ENCODE measurements at places on chromosomes 4 and X.

DNA sequence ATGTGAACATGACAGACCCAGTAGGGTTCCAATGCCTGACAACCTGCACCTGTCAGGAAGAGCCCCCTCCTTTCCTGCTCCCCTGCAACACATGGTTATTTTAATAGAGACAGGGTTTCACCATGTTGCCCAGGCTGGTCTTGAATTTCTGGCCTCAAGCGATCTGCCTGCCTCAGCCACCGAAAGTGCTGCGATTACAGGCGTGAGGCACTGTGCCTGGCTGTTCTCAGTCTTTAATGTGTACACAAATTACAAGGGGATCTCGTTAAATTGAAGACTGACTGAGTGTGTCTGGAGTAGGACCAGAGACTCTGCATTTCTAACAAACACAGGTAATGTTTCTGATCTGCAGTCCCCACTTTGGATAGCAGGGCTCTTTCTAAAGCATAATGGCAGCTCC is 55.4 kb downstream of the NPNT start:
- no peak for DNase-seq

DNA sequence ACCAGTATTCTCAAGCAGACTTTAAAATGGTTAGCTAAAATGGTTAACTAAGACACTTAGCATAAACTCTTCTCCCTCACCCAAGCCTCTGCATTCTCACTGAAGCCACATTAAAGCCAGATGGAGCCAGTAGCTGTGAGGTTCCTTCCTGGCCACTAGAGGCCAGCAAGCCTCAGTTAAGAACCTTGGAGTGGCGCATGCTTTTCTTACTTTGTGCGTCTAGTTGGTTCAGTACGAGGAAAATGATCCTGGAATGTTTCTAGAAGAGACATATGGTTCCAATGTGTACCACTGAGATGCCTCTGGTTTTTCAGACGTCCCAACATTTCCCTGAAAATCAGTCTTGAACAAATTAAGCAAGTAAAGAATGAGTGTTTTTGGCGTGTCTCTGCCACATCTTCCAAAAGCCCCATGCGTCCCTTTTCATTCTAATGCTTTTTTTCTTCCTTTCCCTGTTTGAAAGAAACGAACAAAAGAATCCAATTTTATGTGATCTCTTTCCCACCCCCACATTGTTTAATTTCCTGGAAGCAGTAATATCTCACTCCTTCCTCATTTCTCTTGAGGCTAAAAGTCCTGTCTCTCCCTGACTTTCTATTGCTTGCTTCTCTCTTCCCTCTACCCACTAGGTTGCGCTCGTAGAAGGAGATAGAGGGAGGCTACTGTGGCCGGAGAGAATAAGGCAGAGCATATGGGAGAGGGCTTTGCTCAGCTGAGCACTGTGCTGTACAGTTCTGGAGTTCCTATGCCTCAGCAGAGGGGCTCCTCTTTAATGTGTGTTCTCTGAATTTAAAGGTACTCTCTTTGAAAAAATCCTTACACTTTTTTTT is 82.9 kb upstream of the TAB3 start:
- no peak for DNase-seq

- peak; percentile 64 for DNase-seq
These were observed at the start of gene BLOC1S4 for GRCh38 chr4:6716018-6716911. Gene BLOC1S4, plus strand, starts transcription at chr4:6716174. Its CDS starts 36 bp downstream, at chr4:6716210.

GRCh38 chr4:145178740-145179280 is 1.6 kb downstream of the OTUD4 start:
- no peak for DNase-seq

- no peak for DNase-seq
These were observed 993.1 kb downstream of the RPA4 start for GRCh38 chrX:97876697-97877407.

GRCh38 chr4:1491328-1492141 is 85.3 kb upstream of the NKX1-1 start:
- DNase-seq, result no peak

- no peak for DNase-seq
These were observed 1468.0 kb downstream of the C4orf33 start for GRCh38 chr4:130563889-130564418.

DNA sequence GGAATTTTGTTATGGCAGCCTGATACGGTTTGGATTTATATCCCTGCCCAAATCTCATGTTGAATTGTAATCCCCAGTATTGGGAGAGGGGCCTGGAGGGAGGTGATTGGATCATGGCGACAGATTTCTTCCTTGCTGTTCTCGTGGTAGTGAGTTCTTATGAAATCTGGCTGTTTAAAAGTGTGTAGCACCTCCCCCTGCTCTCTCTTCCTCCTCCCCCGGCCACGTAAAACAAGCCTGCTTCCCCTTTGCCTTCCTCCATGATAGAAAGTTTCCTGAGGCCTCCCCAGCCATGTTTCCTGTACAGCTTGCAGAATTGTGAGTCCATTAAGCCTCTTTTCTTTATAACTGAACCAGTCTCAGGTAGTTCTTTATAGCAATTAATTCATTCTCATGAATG is 37.9 kb downstream of the SUPT20HL2 start:
- DNase-seq, result no peak

GRCh38 chr4:185099024-185099682 is 43.9 kb upstream of the SLC25A4 start:
- DNase-seq, result no peak

- no peak for DNase-seq
These were observed 15.3 kb downstream of the ADAMTS3 start for GRCh38 chr4:72553540-72554337.

GRCh38 chr4:79197275-79198009 is 128.4 kb downstream of the NAA11 start:
- DNase-seq, result no peak

DNA sequence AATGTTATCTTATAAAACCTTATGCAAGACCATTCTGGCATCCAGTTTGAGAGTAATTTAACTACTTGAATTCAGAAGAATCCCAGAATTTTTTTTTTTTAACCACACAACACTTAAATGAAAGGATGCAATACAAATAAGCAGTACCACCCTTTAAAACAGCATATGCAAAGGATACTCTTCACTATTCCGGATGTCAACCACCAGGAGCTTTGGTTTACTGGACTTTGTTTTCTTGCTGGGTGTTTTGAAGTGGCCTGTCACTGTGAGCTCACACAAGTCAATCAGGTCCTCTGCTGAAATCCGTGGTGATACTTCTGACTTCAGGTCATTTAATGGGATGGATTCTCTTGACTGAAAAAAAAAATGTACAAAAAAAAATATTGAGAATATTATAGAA is 200.0 kb downstream of the TBCK start:
- no peak for DNase-seq

- DNase-seq, result no peak
These were observed 16.8 kb downstream of the ARHGEF38 start for GRCh38 chr4:105569057-105569865.

- no peak for DNase-seq
These were observed 146.3 kb downstream of the GRIA3 start for GRCh38 chrX:123330229-123330942.

- DNase-seq, result no peak
These were observed 22.3 kb downstream of the UBA6 start for GRCh38 chr4:67678612-67679011.

GRCh38 chr4:37884855-37885487 is 5.9 kb upstream of the TBC1D1 start:
- no peak for DNase-seq

GRCh38 chrX:120264341-120264740 is 13.7 kb downstream of the ZBTB33 start:
- DNase-seq, result no peak

DNA sequence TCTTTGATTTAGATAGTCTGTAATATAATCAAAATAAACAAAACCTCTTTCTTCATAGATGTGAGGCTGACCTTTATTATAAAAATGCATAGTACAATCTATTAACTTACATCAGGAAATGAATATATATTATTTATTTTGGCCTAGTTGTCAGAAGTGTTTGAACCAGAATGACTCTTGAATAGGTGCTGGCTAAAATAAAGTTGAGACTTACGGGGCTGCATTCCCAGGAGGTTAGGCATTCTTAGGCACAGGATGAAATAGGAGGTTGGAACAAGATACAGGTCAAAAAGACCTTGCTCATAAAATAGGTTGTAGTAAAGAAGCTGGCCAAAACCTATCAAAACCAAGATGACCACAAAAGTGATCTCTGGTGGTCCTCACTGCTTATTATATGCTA is 1193.3 kb upstream of the IGFBP7 start:
- DNase-seq, result no peak

GRCh38 chrX:153538424-153538823 is 21.0 kb downstream of the ATP2B3 start:
- DNase-seq, result no peak

DNA sequence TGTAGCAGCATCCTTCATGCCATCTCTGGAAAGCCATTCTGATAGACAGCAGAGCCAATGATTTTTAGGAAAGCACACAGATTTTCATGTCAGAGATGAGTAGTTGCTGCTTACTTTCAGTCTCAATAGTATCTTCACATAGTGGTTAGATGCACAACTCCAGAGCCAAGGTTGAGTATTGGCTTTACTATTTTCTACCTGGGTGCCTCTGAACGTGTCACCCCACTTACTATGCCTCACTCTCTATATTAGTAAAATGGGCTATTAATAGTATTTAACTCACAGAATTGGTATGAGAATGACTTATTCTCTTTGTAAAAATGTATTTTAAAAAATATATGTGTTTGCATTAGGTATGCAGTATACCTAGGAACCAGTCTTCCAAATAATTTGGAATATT is 108.8 kb upstream of the STIM2 start:
- DNase-seq, result no peak

DNA sequence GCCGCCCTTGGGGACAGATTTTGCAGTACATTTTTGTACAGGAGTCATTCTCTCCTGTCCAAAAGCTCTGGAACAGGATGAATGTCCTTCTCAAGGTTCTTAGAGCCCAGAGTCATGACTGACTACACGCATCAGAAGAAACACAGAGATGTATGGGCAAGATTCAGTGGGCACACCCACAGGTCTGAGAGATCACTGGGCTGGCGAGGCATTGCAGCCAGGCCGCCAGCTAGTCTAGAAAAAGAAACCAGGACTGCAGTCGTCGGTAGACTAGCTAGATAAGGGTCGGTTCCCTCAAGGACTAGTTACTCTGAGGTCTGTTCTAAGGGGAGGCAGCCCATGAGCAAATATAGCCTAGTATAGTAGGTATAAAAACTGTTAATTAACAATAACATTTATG is 19.8 kb downstream of the GBA3 start:
- no peak for DNase-seq

- DNase-seq, result no peak
These were observed 27.8 kb downstream of the ELF4 start for GRCh38 chrX:130082244-130083106.

- no peak for DNase-seq
These were observed 13.0 kb upstream of the SOWAHD start for GRCh38 chrX:119745283-119745848.

DNA sequence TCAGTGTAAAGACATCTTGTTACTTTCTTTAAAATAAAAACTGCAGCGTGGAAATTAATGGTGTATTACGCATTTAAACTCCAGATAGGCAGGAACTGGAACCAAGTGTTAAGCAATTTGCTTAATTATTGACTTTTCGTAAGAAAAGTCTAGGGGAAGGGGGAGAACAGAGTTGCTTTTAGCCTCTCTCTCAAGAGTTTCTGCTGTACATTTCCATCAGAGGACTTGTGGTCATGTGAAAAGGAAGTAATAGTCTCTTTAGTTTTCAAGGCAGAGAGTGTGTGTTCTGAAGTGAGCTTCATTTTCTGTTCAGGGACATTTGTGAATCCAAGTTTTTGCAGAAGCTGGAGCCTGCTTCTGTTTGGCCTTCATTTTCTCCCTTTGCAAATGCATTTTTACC is 127.2 kb downstream of the UBE2K start:
- no peak for DNase-seq

GRCh38 chr4:77209936-77210335 is 52.9 kb downstream of the CCNG2 start:
- DNase-seq, result no peak

GRCh38 chrX:11304829-11305228 is 11.6 kb downstream of the AMELX start:
- DNase-seq, result no peak

DNA sequence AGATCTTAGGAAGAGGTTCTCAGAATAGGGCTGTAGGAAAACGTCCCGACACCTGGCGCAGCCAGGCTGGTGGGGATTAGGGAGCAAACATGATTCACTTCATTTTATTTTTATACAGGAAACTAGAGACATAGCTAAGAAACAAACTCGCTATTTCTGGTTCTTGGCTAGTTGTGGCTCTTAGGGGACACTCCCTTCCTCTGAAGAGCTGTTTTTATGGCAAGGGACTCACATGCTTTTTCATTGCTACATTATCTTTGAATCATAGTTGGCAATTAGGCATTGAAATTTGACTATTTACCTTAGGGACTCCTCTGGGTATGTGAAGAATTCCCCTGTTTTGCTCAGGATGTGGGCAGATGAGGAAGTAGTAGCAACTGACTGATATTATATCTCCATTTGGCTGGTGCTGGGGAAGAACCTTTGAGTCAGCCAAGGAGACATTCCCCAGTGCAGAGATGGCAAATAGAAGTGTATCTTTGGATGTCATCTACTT is 174.5 kb downstream of the SMIM20 start:
- DNase-seq, result no peak

DNA sequence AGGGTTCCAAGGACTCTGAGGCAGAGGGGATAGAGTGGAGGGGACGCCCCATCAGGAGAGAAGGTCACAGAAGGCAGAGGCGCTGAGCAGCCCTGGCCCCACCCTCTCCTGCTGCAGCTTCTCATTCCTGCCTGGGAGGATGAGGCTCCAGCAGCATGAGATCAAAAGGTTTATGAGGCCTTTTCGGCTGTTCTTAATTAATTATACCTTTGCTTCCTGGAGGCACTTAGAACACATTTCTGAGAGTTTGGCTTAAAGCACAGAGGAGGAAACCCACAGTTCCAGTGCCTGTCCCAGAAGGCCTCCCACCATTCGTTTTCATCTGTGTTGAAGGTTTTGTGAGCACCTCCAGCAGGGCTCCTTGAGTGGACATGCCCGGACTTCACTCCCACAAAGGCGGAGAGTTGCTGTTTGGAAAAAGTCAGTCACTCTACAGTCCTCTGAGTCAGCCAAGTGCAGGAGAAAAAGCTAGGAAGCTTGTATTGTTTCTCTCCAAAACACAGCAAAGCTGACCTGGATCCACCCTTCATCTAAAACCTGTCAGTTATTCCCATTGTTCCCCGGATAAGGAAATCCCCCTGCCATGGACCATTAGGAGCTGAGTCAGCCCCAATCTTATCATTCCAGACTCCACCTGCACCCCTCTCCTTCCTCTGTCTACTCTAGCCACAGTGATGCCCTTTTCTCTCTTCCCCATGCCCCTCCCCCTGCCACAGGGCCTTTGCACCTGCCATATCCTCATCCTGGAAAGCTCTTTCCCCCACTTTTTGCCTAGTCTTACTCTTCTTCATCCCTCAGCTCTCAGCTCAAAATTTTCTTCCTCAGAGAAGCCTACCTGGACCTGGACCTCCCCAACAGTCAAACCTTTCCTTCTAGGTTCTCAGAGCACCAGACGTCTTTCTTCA is 276.8 kb downstream of the FBXW7 start:
- peak; percentile 17 for DNase-seq

DNA sequence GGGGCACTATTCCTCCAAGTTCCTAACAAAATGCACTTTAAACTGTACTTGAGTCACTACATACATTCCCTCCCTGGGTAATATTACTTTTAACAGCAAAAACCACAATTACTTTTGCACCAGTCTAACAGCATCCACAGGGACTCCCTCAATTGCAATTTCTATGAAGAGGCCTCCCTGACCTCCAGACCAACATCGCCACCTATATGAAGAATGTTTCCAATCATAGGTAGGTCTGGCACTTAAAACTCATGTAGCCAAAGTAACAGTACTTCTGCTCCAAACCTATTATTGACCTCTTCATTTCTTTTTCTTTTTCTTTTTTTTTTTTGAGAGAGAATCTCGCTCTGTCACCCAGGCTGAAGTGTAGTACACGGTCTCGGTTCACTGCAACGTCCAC is 15.6 kb downstream of the NR3C2 start:
- DNase-seq, result no peak

All from urinary bladder (tissue), 4 donors.